ENCODE measurements at places on chromosomes 7 and 10.

DNA sequence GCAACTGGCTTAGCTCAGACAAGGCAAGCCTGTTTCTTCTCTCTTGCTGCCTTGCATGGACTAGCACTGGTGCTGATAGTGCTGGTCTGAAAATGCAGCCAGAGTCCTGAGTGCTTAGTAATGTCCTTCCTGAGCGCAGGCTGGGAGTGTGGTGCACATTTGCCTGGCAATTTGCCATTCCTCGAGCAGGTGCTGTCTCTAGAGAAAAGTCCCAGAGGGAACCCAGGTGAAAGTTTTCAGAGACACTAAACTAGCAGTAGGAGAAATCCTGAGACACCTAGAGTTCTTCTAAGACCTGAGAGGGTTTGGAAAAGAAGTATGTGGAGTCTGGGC, 1.9 kb downstream of the SFTPD start:
- no peak for DNase-seq

GRCh38 chr7:134300988-134301387, 15.7 kb downstream of the SLC35B4 start:
- DNase-seq, result no peak

GRCh38 chr10:2278363-2278762, 541.0 kb upstream of the ADARB2 start:
- no peak for DNase-seq

DNA sequence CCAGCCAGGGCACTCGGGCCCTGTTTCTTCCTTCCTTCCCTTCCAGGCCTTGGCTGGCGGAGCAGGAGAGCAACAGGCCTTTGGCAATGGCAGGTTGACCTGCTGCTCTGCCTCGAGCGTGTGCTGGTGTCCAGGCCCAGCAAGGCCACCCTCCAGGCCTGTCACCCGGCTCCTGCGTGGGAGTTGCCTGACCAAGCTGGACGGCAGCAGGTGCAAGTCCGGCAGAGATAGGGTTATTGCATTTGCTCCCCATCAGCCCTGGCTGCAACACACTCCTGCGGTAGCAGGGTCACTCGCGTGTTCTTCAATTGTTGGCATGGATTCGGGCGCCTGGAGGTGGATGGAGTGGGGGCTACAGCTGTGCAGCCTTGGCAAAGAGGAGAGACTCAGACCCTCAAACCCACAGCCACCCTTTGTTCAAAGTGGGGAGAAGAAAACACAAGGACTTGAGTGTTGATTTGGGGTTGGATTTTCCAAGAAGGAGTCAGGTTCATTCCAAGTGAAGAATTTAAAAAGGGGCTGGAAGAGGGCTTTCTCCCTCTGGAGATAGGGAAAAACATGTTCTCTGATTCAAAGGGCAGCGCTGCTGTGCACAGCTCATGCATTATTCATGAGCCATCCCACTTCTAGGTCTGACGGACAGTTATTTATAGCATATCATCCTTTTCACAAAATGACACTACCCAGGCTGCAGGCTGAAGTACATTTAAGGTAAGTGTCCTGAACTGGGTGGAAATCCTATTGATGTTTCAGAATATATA, 64.2 kb upstream of the PITRM1 start:
- DNase-seq, result no peak

DNA sequence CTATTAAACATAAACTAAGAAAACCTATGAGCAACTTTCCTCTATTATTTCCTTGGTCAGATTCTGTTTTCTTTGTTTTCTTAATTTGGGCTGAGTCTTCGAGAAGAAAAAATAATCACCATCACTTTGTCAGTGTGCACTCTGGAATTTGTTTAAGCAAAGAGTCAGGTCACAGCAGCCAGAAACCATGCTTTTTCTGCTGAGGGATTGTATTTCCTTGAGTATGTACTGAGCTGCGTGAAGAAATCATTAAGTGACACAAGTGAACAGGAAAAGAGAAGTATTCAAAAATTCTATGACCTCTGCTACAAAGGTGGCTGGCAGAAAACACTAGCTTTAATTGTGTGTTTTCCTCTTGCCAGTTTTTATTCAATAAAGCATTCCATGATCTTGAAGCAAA, 249.6 kb downstream of the VTI1A start:
- no peak for DNase-seq

GRCh38 chr7:22831602-22832305, 9.1 kb upstream of the TOMM7 start:
- DNase-seq, result no peak

DNA sequence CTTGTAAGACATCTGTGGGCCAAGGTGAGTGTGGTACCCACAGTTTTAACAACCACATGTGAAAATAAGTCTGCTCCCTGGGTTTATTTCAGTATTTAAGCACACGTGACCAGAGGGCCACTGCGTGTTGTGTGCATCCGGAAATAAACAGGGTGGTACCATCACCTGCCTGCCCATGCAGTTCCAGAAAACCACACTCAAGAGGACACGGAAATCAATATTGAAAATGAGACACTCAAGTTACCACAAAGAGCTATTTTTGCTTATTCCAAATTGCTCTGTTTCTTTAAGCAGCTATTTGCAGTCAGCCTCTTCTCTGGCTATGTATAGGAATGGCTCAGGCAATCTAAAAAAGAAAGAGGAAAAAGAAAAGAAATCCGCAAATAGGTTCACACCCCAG, 71.8 kb upstream of the LOXL4 start:
- no peak for DNase-seq

GRCh38 chr10:129136951-129137350, 330.1 kb upstream of the MGMT start:
- DNase-seq, result no peak

- DNase-seq, result no peak
Observed at GRCh38 chr10:33040436-33040835, 82.4 kb upstream of the ITGB1 start.

DNA sequence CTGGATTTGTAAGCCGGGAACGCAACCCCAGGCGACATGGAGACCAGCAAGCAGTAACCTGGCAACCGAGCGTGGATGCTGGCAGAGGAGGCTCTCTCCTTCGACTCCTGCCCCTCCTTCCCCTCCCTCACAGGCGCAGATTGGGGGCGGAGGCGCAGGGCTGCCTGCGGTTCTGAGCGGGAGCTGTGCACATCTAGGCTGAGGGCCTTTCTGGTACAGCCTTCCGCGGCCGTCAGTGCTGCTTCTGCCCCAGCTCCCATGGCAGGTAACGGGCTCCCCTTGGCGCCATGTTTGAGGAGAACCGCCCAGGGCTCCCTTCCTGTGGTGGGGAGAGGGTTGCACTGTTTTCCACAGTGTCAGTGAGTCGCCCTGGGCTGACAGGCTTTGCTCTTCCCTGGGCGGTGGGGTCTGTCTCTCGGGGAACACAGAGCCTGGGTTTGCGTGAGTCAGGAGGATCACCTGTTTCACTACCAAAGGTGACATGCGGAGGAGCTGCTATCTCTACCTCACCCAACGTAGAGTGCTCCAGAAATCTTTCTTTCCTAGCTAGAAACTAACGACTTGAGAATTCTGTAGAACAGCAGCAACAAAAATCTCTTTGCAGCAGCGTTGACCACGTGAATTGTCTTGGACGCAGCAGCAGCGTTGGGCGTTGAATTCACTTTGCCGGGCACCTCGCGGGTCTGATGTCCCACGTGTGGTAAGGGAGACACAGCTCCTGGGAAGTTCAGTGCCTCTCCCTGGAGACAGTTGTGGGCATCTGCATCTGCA, 154.8 kb upstream of the COBL start:
- no peak for DNase-seq

DNA sequence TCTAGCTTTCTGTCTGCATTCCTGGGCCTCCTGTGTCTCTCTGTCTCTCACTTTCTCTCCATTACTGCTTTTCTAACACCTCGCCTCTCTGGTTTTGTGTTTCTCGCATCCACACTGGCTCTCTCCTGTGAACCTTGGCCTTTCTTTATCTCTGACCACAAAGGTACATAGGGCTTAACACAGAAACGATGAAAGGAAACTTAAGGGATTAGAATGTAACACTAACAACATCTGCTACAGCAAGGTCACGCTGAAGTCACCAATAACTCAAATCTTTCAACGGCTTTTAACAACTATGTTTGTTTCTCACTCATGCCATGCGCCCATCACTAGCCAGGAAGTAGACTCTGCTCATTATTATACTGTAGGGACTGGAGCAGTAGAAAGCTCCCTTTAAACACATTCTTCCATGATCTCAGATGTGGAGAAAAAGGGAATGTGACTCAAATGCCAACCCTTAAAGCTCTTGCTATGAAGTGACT, 9.3 kb upstream of the OR6V1 start:
- no peak for DNase-seq

- DNase-seq, result no peak
Observed at GRCh38 chr10:108450280-108450679, 1285.8 kb upstream of the SORCS1 start.

DNA sequence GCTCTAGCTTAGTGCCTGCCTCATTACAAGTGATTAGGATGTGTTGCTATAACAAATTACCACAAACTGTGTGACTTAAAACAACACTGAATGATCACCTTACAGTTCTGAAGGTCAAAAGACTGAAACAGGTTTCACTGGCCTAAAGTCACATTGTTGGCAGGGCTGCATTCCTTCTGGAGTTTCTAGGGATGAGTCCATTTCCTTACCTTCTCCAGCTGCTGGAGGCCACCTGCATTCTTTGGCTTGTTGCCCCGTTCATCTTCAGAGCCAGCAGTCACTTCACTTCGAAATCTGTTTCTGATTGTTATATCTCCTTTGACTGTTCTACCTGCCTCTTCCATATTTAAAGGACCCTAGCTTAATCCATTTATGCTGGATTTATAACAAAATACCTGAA, 69.4 kb upstream of the MTPN start:
- no peak for DNase-seq

DNA sequence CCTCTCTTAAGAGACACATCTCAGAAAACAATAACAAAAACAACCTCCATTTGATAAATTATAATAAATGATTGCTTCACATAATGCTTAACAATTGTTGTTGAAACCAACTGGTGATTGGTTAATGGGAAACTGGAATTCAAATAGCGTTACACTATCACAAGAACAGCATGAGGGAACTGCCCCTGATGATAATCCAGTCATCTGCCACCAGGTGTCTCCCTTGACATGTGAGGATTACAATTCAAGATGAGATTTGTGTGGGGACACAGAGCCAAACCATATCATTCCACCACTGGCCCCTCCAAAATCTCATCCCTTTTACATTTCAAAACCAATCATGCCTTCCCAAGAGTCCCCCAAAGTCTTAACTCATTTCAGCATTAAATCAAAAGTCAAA, 375.9 kb downstream of the BMPER start:
- DNase-seq, result no peak

DNA sequence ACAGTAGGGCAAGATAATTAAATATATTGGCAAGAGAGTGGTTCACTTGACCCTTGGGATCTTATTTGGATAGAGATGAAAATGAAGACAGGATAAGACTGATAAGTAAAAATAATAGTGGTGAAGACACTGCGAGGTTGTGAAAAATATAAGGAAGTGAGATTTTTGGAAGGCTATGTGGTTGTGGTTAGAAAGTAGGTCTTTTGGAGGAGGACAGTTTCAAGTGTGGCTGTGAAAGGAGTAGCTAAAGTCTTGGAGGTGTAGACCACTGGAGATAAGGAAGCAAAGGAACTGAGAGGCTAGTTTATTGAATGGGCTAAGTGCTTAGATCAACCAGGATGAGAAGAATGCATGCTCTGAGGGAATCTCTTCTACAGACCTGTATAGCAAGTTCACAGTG, 11.2 kb downstream of the MIOS start:
- DNase-seq, result no peak

GRCh38 chr10:51716981-51717380, 17.6 kb upstream of the CSTF2T start:
- no peak for DNase-seq

DNA sequence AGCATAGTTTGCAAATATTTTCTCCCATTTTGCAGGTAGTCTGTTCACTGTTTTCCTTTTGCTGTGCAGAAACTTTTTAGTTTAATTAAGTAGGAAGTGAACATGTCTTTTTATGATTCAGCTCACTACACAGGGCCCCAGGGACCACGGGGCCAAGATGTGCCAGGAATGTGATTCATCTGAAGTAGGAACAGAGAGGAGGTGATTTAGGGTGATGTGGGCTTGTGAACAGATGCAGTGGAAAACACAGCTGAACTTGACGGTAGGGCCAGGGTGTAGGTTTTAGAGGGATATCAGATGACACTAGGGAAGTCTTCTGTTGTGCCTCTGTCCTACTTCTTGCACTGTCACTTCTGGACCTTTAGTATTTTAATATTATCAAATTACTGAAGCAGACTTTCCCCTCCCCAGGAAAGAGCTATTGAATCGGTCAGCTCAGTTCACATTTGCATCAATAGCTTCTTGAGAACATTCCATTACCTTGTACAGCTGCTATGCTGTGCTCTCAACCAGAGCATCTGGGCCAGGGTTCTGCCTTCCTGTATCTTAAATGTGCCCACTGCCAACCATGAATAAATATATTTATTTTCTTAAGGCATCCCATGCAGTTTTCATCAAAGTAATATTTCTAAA, 96.9 kb downstream of the OSBPL3 start:
- peak; percentile 75 for DNase-seq

GRCh38 chr10:42753126-42753506, 29.5 kb upstream of the BMS1 start:
- peak; percentile 82 for DNase-seq

DNA sequence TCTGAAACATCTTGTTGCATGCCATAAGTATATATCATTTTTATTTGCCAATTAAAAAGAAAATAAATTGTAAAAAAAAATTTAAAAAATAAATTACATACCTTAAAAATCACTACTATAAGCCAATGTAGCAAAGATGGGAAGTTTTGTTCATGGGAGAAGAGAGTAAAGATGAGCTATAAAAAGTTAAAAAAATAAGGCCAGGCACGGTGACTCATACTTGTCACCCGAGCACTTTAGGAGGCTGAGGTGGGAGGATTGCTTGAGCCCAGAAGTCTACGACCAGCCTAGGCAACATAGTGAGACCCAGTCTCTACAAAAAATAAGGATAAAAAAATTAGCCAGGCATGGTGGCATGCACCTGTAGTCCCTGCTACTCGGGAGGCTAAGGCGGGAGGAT, 8.4 kb upstream of the STK32C start:
- DNase-seq, result no peak

GRCh38 chr7:5431560-5432015, 8.0 kb upstream of the TNRC18 start:
- DNase-seq, result no peak

DNA sequence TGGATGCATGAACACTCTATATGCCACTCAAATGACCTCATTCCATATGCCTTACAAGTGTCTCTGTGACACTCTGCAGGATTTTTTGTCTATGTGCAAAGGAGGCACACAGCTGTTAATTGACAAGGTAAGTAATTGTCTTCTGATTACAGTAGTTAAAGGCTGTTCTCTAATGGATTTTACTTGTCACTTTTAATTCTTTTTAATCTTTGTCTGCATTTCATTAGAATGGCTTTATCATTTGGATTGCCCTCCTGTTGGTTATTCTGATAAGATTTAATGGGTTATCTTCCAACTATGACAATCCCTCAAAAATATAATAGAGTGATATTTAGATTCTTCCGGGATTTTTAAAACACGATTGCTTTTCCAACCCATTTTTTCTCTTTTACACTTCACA, 290.0 kb upstream of the TEX47 start:
- DNase-seq, result no peak

DNA sequence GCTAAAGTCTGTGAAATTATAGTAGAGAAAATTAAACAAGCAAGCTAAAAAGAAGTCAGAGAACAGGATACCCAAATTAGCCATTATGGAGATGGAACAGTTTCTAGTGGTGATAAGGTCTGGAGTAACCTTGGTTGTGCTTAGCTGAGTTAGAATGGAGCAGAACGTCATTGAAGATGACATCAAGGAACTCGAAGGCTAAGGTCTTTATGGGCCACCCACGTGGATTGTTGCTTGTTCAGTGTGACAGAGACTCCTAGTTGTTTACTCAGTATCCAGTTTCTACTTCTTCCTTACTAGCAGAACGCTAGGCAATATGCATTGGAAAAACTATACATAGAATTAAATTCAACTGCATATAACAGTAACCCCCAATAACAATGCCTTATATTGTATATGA, 39.7 kb downstream of the AHCYL2 start:
- DNase-seq, result no peak
